ENCODE measurements at places on chromosomes 7 and 10.

GRCh38 chr7:2017481-2017891 is 215.3 kb downstream of the MAD1L1 start:
- no peak for DNase-seq

DNA sequence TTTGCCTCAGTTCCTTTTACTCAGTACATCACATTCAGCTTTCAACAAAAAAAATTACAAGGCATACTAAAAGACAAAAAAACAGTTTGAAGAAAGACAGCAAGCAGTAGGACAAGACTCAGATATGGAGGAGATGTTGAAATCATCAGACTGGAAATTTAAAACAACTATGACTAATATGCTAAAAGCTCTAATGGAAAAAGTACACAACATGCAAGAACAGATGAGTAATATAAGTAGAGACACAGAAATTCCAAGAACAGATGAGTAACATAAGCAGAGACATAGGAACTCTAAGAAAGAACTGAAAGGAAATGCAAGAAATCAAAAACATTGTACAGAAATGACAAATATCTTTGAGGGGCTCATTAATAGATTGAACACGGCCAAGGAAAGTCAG is 402.6 kb downstream of the NEBL start:
- DNase-seq: no peak

DNA sequence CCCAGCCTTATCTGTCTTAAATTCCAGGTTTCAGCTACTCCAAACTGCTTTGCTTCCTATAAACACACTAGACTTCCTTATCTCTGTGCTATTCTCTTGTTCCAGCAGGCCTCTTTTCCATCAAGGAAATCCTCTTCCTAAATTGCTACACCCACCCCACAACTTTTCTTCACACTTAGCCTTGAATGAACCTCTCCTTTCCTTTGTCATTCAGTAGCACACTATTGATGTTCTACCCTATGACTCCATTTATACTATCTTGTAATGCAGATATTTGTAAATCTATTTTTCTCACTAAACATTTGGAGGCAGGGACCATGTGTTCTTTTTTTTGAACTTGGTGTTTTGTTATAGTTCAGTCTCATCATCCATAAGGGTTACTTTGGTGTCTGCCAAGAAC is 3.7 kb downstream of the SLC16A9 start:
- no peak for DNase-seq

- no peak for DNase-seq
Measured at GRCh38 chr7:132551886-132552285, 24.4 kb downstream of the PLXNA4 start.

- no peak for DNase-seq
Measured at GRCh38 chr7:101790566-101791293, 26.7 kb upstream of the CUX1 start.

DNA sequence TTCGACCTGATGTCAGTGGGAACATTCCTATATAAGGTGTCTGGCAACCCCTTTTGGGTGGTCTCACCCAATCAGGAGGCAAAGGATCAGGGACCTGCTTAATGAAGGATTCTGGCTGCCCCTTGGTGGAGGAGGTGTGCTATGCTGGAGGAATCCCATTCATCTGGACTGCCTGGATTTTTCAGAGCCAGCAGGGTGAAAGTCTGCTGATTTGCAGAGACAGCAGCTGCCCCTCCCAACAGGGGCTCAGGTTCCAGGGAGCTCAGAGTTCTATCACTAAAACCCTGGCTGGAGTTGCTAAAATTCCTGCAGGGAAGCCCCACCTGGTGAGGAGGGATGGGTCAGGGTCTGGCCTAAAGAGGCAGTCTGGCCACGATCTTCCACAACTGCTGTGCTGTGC is 398.5 kb upstream of the CNTNAP2 start:
- DNase-seq: no peak

DNA sequence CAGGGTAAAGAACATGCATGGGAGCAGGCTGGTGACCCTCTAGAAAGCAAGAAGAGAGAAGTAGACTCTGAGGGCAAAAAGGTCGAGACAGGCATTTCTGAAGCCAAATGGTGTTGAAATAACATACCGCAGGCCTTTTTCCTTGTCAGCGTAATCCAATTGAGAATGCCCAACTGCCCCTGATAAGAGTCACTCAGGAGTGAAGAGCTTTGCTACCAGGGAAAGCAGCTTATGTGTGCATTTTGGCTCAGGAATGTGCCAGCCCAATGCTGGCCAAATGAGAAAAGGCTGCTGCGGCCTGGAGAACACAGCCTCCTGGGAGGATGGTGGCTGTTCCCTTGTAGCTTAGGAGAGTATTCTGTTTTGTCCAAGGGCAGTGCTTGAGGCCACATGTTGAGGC is 61.4 kb upstream of the NFKB2 start:
- DNase-seq: no peak

- DNase-seq: no peak
Measured at GRCh38 chr10:119177708-119178371, 772 bp downstream of the PRDX3 start.

DNA sequence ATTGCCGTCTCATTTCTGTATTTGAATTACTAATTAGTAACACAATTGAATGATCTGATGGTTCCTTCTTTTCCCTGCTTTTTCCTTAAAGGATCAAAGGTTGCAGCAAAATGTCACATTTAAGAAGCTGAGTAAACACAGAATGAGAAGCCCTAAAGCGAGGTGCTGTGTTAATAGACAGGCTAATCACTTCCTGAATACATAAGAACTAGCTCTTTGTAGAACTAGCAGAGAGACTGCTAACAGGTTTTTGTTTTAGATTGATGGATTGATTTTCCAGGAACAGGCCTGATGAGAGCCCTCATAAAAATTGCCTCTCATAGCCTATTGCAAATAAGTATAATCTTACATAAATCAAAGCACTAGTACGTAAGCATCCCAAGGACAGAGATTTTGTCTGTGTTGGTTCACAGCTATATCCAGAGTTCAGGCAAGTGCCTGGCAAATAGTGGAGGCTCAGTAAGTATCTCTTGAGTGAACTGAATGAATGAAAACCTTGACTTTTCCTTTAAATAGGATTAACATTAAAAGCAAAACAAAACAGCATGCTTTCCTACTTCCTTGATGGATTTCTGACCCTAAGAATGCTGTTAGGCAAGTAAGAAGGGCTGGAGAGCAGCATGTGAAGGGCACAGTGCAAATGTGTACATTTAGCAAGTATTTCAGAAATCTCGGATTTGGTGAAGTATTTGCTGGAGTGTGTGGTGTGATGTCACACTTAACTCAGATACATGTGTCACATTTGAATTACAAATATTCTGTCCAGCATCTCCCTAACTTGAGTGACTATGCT is 3.3 kb downstream of the TMEM229A start:
- no peak for DNase-seq

DNA sequence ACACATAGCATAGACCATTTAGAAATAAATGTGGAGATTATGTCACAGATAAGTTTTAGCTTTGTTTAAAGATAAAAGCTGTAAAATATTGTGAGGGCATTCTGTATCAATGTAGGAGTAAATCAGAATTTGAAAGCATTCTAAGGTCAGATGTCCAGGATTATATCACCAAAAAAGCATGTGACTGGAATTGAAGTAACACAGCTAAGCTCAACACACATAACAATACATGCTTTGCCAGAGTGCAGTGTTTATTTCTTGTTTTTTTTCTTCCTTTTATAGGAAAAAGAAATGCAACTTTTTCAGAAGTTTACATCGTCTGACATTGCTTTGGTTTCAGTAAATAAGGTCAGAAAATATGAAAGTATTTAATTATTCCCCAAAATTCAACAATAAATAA is 183.4 kb downstream of the HTR7 start:
- DNase-seq: no peak

GRCh38 chr10:49289480-49289879 is 9.5 kb upstream of the C10orf71 start:
- DNase-seq: no peak
